Activated T-cell treated with anti-CD3 and anti-CD28 coated beads, Interleukin-2, amount 50 U/mL, for 4 hours (primary cell): ENCODE measurements at places on chromosomes 4 and X. TPM values are rescaled to one million over a fixed set of nuclear protein-coding genes. Genes with fewer than 3 reads are reported as not detected.

FGB gene
- total RNA-seq = 1.6 TPM

SLC38A5 gene
- total RNA-seq = 271 TPM

STPG2 gene
- not detected for total RNA-seq

CT55 gene
- total RNA-seq = not detected

FANCB gene
- total RNA-seq = 9.1 TPM

PF4V1 gene
- not detected for total RNA-seq

NMU gene
- 0.58 TPM for total RNA-seq

NUDT10 gene
- 0.92 TPM for total RNA-seq

SLC35A2 gene
- total RNA-seq = 31.5 TPM

DMD gene
- 0.40 TPM for total RNA-seq

CT45A5 gene
- not detected for total RNA-seq

SPANXN2 gene
- not detected for total RNA-seq

TRPC5OS gene
- not detected for total RNA-seq
